ENCODE measurements at places on chromosomes 3 and 15. TPM values are rescaled to one million over a fixed set of nuclear protein-coding genes. Genes with fewer than 3 reads are reported as not detected.

DNA sequence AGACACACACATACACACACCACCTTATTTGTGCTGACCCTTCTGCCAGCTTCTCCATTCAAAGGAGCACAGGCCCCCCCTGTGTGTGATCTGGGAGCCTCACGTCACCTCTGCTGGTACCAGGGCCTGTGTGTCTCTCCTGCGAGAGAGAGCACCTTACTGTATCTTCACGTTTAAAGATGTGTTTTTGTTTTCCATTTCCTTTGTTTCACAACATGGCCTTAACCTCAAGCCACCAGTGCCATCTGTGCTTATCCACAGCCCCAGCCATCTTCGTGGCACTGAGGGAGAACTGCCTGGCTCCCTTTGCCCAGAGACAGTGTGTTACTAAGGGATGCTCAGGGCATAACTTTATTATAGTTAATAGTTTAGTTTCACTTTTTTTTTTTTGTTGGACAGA, 52.3 kb downstream of the ABHD2 start:
- DNase-seq: no peak

DNA sequence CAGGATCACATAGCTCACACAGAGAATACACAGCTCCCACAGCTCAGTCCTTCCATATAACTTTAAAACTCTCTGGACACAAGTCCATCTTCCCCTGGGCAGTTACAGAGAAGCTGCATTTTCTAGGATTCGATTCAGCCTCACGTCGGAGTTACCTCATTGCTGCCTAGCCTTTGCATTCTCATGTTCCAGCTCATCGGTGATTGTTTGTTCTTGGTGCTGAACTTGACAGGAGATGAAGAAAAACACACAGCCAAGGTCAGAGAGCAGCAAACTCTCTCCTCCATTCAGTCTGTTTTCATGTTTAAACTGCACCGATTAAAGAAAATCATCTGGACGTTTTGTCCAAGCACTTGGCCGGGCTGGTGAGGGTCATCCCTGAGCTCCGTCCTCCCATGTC, 375.5 kb upstream of the CFAP20DC start:
- no peak for DNase-seq

- no peak for DNase-seq
Measured at GRCh38 chr15:53203454-53203853, 413.3 kb upstream of the ONECUT1 start.

- DNase-seq: no peak
Measured at GRCh38 chr15:90029024-90029423, 27.9 kb downstream of the ZNF710 start.

DNA sequence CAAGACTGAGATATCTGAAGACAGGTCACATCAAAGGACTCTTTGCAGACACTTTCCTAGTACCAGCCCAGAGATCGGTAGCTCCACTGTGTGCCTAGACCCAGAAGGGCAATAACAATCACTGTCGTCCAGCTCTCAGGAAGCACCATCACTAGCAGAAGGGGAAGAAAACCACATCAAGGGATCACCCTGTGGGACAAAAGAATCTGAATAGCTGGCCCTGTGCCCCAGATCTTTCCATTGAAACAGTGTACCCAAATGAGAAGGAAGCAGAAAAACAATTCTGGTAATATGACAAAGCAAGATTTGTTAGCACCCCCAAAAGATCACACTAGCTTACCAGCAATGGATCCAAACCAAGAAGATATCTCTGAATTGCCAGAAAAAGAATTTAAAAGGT, 404.4 kb upstream of the NECTIN3 start:
- DNase-seq: no peak

- no peak for DNase-seq
Measured at GRCh38 chr3:71423151-71423906, 160.2 kb downstream of the FOXP1 start.

DNA sequence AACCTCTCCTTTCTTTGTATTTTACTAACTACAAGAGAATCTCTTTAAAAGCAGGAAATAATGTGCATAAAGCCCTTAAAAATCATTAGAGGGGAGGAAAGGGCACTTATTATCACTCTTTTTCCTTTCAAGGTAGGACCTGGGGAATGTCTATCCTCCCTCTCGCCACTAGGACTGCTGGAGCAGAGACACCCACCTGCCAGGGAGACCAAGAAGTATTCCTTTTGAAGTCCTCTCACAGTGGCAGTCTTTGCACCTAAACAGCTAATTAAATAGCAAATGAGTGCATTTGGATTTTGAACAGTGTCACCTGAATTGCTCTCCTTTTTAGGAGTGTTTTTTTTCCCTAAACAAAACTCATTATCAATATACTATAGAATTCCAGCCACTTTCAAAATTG, 874.1 kb downstream of the ZPLD1 start:
- DNase-seq: no peak

DNA sequence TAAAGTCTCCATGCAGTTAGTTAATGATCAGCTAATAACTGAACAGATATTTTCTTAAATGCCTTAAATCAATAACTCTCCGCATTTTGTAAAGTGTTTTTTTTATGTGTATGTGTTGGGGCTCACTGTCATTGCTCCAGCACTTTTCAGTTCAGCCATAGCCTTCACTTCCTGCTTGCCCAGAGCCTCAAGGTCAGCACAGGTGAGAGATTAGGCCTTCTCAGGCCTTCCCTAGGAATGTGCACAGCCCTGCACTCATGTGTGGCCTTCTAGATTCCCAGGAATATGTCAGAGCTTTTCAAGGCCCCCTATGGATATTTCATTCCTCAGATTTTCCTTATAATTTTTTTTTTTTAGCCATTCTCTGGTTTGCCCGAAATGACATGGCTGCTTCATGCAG, 77.6 kb upstream of the MANF start:
- DNase-seq: no peak

GPR27 gene
- polyA plus RNA-seq: 9.7 TPM

DNA sequence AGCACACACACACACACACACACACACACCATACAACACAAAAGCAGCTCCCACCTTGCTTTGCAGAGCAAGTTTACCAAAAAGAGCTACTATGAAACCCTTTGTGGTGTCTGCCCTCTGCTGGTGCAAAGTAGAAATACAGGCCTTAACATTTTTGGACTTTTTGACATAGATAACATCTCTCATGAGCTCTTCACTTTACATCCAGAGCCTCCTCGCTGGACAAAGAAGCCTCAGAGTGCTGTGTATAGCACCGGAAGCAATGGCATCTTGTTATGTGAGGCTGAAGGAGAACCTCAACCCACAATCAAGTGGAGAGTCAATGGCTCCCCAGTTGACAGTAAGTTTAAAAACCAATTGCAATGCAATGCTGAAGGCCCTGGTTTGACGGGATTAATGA, 157.9 kb downstream of the CHL1 start:
- peak; percentile 37 for DNase-seq

DNA sequence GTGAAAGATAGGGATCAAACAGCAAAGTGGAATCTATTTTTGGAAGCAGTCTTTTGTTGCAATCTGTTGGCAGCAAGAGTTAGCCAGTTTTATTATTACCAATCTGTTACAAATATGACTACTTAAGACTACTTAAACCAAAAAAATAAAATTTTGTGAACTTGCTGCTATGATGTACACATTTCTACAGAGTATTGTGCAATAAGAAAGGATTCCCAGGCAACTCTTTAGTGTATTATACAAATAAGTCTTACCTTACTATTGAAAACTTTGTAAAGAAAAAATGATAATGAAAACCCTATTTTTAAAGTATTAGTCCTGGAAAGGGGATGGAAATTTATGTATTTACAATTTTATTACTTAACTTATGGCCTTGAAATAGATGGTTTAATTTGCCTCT, 44.7 kb downstream of the CADM2 start:
- DNase-seq: no peak

- DNase-seq: no peak
Measured at GRCh38 chr3:151305060-151305774, 11.4 kb downstream of the GPR87 start.

GRCh38 chr15:57298204-57298603, 78.1 kb upstream of the CGNL1 start:
- DNase-seq: no peak

GRCh38 chr3:175257123-175257522, 398.0 kb downstream of the NAALADL2 start:
- DNase-seq: no peak

DUOXA2 gene
- polyA plus RNA-seq: not detected

DNA sequence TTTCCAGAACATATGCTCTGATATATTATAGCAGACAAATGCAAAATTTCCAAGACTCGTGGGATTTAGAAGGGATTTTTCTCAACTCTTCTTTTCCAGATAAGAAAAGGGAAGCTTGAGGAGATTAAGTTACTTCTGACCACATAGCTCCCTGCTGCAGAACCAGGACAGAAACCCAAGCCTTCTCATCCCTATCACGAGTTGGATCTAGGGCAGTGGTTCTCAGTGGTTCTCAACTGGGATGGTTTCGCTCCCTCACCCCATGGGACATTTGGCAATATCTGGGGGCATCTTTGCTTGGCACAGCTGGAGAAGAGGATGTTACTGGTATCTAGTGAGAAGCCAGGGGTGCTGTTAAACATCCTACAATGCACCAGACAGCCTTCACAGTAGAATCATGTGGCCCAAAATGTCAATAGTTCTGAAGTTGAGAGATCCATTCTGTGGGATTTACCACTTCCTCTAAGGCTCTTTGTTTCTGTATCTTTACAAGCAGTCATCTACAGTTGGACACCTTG, 64.2 kb downstream of the LIPC start:
- DNase-seq: no peak

- DNase-seq: peak; percentile 47
Measured at GRCh38 chr3:120348065-120348990, 826 bp downstream of the LRRC58 start.

IL12A gene
- 0.73 TPM for polyA plus RNA-seq

CMTM8 gene
- 12.7 TPM for polyA plus RNA-seq

GTF2A2 gene
- polyA plus RNA-seq: 159 TPM

DNA sequence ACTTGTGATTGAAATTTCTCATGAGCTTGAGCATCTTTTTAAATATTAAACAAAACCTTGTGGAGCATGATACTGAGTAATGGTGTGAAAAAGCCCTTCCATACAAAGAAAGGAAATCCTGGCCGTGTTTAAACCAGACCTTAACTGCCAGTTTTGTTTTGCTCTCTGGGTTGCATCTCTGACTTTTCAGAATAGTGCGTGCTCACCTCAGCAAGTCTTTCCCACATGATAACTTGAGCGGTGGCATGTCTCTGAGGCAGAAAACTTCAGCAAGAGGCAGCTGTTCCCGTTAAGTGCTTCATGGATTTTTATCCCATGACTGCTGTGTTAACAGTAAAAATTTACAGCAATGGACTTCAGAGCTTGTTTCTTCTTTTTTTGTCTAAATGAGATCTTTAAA, 393.3 kb downstream of the FEZF2 start:
- no peak for DNase-seq

DNA sequence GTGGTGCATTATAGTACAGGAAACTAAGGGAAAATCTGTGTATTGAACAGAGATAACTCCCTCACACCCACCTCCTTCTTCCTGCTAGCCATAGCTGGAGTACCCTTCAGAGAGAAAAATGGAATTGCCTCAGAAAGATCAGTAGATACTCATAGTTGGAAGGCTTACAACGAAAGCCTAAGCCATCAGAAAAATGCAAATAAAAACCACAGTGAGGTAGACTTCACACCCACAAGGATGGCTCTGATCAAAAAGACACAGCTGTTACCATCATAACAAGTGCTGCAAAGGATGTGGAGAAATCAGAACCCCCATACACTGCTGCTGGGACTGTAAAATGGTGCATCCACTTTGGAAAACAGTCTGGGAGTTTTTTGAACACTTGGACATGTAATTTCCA, 7.4 kb upstream of the DLG1 start:
- no peak for DNase-seq

DNA sequence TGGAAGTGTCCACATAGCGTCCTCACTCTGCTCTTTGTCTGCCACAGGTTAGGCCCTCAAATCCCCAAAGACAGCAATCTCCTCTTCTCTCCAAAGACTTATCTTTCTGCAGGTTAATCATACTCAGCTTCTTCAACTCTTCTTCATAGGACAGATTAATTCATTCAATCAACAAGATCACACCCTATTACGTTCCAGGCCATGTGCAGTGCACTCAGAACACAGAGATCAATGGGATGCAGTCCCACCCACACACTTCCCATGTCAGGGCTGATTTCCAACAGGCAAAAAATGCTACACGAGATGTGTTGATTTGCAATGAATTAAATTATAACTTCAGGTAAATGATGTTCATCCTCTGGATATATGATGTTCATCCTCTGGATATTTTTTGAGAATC, 33.5 kb upstream of the ZNF639 start:
- DNase-seq: no peak

GRCh38 chr15:40825661-40826422, 2.7 kb downstream of the PPP1R14D start:
- DNase-seq: no peak

DNA sequence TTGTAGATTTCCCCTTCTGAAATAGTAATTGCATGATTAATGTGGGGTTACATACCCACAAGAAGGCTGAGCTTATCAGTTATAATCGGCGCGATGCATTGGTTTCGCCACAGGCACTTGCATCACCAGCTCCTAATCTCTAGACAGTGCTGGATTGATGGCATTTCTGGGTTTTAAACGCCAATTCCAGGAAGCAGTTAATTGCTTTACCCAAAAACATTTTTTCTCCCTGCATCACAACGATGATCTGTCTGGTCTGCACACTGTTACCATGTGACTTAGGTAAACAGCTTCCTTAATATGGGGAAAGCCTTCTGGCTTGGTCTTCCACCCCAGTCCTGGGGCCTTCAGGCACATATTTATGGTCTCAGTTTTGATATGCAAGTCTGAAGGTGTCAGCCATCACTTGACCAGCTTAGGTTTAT, 70.0 kb upstream of the HEG1 start:
- no peak for DNase-seq

OIP5 gene
- 7.3 TPM for polyA plus RNA-seq

DNA sequence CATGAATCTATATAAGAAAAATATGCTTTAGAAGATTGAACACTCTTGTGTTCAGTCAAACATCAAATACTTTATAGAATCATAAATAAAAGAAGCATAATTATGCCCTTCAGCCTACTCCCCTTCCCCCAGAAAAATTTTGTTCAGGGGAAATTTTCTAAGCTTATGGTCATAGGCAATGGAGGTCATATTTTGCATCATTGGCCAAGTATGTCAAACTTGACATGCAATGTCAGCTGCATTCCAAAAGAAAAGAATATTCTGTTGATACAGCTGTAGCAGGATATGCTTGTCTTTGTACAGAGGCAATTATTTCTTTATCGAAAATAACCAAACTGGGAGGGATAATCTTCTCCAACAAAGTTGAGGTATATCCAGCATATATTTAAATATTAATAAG, 328.2 kb downstream of the ZIC1 start:
- no peak for DNase-seq

GRCh38 chr3:28290863-28291300, 49.5 kb downstream of the CMC1 start:
- no peak for DNase-seq

GRCh38 chr15:73283366-73283962, 85.3 kb downstream of the HCN4 start:
- no peak for DNase-seq

- no peak for DNase-seq
Measured at GRCh38 chr3:194989241-194989640, 281.7 kb downstream of the XXYLT1 start.
